AG09309 (cell line): ENCODE measurements at places on chromosomes 13 and 19.

GRCh38 chr19:2250766-2251105 lies 1.6 kb downstream of the AMH start:
- DNase-seq = no peak

DNA sequence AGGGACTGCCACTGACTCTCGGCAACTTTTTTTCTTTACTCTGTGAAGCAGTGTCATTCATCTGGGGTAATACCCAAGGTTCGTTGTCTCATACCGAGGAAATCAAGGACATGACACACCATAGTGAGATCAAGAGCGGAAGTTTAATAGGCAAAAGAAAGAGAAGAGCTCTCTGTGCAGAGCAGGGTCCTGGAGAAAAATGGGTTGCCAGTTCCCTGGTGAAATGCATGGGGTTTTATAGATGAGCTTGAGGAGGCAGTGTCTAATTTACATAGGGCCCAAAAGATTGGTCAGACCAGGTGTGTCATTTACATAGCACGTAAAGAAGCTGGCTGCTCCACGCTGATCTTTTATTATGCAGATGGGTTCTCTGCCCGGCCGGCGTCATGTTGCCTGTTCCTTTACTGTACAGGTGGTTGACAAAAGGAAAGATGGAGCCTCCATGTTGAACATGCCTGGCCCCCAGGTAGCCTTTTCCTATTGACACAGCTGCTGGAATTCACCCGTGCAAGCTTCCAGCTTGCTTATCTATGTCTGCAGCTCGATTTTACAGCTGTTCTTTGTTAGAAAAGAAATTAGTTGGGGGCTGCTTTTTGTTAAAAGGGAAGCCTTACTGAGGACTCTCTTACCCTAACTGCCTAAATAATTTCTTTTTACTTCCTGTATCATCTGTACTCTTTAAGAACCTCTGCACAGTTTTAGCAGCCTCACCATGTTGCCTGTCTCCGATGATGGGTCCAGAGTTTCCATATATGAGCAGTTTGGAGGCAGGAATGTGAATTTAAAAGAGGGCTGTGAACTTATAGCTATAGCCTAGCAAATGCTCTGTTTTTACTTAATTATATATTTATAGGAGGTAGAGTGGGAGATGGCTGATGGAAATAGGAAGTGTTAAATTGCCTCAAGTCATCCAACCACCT lies 98.0 kb upstream of the DIAPH3 start:
- no peak for DNase-seq

DNA sequence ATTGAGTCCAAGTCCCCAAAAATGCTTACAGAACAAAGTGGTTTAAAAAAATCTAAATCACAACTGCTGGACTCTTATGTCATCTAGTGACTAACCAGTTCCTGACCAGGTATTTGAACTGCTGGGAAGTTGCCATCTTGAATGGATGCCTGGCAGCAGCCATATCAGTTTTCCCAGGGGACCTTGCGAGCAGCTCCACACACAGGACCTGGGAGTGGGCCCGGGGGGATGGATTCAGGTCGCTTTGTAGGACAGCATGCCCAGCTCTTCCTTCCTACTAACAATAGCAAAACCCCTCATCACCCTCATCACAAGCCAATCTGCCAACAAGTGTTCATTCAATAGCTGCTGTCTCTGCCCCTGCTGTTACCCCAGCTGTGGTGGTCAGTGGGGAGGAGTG lies 65.3 kb downstream of the KCTD15 start:
- no peak for DNase-seq

DNA sequence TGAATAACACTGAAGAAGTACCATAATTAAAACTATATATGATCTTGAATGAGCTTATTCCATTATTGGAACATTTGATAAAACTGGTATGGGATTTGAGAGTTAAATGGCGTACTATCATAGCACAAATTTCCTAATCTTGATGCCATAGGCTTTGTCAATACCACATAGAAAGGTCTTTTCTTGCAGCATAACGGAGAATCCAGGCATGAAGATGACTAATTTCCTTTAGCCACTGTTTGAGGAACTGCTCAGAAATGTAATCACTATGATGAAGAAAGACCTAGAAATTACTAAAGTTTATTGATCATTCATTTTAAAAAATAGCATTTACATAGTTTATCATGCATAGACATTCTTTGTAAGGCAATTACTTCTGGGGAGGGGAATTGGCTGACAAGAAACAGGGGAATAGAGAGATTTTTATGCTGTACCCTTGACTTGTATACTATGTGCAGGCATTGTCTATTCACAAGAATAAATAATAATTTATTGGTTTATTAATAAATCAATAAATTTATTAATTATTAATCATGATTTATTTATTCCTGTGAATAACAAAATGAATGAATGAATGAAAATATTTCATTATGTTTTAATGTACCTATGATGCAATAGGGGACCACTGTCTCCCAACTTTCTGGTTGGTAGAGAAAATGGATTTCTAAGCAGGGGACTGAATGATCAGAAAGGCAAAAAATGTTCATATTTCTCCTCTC lies 2676.6 kb downstream of the PCDH9 start:
- DNase-seq = no peak

DNA sequence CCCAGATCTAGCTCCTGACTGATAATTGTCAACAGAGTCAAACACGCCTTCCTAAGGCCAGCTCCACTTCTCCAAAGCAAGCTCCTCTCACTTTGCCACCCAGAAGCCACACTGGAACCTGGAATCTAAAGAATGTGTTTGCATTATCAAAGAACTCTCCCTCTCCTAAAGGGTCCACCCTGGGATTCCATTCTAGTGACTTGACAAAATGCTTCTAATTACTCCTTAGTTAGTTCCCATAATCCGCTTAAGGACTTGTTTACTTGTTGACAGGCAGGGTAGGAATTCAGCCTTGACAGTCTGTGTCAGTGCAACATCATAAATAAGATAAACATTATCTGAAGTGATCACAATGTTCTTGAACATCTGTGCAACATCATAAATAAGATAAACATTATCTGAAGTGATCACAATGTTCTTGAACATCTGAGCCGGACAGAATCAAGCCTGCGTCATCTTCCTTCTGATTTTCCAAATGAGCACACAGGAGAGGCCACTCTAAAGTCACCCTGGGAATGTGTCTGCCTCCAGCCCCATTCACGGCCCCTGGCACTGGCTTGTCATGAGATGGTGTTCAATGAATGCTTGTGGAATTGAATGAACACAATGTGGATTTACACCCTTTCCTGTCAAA lies 512.1 kb downstream of the IRS2 start:
- no peak for DNase-seq

DNA sequence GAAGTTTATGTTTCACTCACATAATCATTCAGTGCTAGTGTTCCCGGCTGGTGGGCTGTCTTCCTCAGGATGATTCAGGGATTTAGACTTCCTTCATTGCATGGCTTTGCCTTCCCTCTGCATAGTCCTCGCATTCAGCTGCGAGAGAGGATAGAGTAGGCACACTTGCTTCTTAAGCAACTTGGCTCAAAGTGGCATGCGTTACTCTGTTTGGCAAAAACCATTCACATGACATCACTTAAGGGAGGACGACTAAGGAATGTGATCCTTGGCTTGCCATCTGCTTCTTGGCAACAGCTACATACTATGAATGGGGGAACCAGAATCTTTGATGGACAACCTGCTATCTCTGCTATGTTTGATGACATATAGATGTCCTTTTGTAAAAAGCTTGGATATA lies 359.3 kb downstream of the TDRD3 start:
- DNase-seq = no peak

DNA sequence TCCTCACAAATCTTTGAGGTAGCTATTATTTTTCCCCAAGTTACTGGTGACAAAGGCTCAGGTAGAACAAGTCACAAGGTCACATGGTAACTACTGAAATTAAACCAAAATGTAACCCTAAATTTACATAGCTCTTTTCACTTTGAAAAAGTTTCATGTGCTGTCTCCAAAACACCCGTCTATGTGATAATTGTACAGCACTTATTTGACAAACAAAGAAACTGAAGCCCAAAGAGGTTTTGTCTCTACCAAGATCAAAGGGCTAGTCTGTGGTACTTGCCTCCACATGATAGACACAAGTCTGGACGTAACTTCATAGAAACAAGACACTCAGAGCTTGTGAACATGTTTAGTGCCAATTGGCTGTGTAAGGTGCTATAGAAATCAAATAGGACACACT lies 108.3 kb downstream of the SACS start:
- DNase-seq = no peak

GRCh38 chr13:61294467-61295191 lies 121.0 kb downstream of the PCDH20 start:
- DNase-seq = no peak

DNA sequence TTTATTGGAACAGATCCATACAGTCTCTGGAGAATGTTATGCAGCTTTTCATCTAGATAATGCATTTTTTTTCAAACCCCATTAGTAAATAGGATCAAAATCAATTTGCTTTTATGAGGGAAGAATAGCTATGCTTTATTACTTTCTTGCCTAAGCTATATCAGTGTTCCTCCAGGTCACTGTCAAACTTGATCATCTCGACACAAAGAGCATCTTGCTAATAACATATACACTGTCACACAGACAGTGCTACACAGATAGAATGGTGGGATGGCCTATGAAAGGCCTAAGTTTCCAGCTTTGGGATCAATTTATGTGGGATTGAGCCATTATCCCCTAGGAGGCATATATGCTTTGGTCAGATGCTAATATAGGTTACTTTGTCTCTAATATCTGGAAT lies 862.9 kb upstream of the SPRY2 start:
- no peak for DNase-seq

GRCh38 chr13:76620036-76620435 lies 266.2 kb downstream of the KCTD12 start:
- no peak for DNase-seq

DNA sequence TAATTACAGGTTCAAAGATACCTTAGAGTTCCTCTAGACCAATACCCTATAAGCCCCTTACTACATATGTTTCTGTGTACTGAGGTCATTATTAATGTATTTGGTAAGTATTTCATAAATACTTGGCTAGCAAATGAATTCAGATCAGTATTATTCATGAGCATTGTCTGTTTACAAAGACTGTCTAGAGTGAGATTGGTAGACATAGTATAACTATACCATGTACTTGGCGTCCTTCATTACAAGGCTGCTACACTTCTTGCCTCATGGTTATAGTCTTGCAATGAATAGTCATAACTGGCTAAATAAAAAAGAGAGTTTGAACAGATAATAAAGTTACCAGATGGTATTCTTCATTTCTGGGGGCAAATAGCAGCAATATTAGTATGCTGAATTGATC lies 12.1 kb downstream of the SETDB2 start:
- no peak for DNase-seq

DNA sequence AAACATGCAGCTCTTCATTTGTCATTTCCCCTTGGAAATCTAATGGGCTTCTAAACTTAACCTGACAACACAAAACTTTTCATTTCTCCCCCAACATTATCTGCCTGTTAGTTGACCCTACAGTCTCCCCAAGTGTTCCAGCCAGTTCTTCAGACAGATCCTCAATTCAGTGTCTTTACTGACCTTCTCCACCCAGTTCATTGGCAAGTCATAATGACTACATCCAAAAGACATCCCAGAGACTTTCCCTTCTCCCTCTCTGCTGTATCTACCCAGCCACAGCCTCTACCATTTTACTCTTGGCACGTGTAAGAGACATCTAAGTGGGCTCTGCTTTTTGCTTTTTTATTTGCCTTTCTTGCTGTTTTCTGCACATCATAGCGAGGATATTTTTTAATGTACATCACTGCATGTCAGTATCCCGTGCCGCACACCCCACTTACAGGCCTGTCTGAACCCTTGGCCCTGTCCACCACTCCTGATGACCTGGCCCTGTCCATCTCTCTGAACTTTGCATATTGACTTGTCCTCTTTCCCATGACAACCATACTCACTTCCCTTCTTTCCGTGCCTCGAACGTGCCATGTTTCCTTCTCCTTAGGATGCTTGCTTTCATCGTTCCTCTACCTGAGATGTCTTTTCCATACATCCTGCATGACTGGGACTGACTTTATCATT lies 391.9 kb downstream of the IRS2 start:
- no peak for DNase-seq

GRCh38 chr19:35123573-35123972 lies 8.0 kb downstream of the FXYD3 start:
- DNase-seq = no peak

GRCh38 chr13:112355274-112355838 lies 20.8 kb upstream of the SPACA7 start:
- DNase-seq = no peak

DNA sequence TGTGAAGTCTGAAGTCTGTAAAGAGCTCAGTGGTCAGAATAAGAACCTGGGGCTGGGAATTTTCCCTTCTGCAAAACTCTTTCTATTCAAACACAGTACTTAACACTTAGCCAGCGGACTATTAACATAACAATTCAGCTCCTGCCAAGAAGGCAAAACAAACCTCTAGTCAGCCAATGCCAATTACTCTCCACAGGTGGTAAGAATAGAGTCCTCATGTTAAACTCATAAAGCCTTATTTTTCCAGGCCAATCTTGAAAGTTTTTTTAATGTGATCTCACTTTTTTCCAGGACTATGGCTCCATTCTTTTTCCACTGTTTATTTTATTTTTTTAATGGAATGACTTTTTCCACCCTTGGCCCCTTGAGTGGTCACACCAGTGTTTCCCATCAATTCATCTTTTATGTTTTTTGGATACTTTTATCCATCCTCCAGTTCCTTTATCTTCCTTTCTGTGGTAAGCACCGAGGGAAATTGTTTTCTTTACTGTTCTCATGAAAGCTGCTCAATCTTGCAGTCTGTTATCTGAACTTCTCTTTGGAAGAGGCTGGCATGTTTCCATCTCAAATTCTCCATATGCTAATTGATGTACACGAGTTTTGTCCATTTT lies 217.3 kb downstream of the LHFPL6 start:
- DNase-seq = no peak
